Stimulated activated CD8-positive, alpha-beta memory T cell treated with anti-CD3 and anti-CD28 coated beads, Interleukin-7, amount 100 ng/mL, for 4 hours (primary cell): ENCODE measurements at places on chromosomes 2 and 18.
A peak's percentile ranks its signal among the peaks of the same experiment; 100 is the strongest.

DNA sequence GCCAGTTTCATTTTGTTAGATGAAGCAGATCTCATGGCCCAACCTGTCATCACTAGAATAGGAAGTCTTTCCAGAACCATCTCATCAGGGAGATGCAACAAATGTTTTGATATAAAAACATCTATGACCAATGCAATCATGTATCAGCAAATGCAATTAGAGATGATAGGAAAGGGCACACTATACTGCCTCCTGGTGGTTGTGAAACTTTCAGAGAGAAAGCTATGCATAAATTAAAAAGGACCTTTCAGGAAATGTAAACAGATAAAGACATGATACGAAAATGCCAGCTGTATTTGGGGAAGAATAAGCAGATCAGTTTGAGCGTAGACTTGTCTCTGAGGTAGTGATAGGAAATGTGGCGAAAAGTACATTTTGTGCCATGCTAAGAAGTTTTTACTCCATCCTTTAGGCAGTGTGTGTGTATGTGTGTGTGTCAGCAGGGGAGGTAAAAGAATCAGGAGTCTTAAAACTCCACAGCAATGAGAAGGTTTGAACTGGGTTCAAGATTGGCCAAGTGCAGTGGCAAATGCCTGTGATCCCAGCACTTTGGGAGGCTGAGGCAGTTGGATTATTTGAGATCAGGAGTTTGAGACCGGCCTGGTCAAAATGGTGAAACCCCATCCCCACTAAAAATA, 479.3 kb downstream of the CPS1 start:
- DNase-seq, result no peak

DNA sequence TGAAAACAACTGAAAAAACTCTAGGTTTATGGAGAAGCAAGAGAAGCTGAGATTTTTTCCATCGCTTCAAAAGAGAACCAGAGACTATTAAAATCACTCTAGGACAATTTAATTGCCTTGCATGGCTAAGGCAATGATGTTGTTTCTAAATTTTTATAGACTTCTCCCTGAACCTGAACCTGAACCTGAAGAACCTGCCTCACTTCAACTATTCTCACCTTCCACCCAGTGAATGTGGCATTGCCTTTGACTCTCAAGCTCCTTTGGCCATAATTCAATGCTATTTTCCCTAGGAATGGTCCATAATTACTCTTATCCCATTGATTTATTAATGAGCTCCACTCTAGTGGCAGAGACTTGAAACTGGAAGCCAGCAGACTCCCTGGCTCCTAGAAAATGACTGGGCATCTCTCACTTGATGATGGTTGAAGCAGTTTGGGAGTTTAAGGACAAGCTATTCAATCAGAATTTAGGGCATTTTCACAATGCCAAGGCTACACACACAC, 303.8 kb upstream of the UBE2E3 start:
- DNase-seq, result no peak

GRCh38 chr2:61396005-61396404, 74.9 kb downstream of the USP34 start:
- no peak for DNase-seq

DNA sequence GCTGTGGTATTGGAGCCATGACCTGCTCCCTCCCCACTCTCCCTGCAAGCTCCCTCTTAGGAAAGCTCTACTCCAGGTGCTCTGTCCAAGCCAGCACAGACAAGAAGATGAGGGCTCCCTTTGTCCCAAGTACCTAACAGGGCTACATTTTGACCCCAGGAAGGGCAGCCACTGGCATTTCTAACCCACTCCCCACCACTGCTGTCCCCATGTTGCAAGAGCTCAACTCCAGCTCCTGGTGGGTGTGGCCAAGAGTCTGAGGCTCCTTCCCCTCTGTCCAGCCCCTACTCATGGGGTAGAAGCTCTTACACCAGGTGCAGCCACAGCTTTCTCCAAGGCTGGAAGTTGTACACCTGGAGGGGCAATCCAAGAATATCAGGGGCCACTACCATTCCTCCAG, 127.0 kb upstream of the NPAS2 start:
- no peak for DNase-seq

DNA sequence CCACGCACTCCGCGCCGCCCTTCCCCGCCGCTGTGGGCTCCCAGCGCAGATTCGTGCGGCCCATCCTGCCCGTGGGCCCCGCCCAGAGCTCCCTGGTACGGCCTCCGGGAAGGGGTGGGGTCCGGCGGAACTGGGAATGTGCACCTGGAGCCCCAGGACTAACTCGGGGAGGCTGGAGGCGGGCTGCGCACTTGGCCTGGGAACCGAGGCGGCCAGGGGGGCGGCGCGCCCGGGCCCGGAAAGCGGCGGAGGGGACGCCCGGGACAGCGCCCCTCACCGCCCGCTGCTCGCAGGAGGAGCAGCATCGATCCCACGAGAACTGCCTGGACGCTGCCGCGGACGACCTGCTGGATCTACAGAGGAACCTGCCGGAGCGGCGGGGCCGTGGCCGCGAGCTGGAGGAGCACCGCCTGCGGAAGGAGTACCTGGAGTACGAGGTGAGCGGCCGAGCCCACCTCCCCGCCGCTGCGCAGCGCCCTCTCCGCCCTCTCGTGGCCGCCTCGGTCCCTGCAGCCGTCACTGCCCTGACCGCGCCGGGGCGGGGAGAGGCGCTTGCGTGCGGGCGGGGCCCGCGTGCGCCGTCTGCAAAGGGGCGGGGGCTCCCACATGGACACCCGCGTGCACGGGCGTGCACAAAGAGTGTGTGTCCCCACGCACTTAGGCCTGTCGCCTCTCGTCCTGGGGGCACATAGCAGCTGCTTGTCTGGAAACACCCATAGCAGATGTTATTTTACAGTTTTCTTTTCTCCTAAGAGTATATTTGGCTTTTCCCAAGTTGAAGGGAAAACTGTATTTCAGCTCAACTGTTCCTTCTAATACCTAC, 25.2 kb downstream of the PSD4 start:
- peak; percentile 58 for DNase-seq

GRCh38 chr2:239751679-239752355, 273.3 kb downstream of the NDUFA10 start:
- DNase-seq, result no peak
